ENCODE measurements at places on chromosomes 4 and X. TPM values are rescaled to one million over a fixed set of nuclear protein-coding genes. Genes with fewer than 3 reads are reported as not detected.

The TMEM150C gene
- total RNA-seq, result 3.6 TPM

The TRIM60 gene
- not detected for total RNA-seq

DNA sequence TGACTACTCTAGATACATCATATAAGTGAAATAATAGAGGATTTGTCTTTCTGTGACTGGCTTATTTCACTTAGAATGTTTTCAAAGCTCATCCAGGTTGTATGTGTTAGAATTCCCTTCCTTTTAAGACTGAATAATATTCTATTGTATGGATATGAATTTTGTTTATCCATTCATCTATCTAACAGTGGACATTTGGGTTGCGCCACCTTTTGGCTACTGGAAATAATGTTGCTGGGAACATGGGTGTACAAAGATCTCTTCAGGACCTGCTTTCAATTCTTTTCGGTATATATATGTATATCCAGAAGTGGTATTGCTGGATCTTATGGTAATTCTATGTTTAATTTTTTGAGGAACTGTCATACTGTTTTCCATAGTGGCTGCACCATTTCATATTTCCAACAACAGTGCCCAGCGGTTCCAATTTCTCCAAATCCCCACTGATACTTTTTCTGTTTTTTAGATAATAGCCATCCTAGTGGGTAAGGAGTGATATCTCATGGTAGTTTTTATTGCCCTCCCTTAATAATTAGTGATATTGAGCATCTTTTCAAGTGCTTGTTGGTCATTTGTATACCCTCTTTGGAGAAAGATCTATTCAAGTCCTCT is 3.4 kb upstream of the SCD5 start:
- DNase-seq, result no peak

DNA sequence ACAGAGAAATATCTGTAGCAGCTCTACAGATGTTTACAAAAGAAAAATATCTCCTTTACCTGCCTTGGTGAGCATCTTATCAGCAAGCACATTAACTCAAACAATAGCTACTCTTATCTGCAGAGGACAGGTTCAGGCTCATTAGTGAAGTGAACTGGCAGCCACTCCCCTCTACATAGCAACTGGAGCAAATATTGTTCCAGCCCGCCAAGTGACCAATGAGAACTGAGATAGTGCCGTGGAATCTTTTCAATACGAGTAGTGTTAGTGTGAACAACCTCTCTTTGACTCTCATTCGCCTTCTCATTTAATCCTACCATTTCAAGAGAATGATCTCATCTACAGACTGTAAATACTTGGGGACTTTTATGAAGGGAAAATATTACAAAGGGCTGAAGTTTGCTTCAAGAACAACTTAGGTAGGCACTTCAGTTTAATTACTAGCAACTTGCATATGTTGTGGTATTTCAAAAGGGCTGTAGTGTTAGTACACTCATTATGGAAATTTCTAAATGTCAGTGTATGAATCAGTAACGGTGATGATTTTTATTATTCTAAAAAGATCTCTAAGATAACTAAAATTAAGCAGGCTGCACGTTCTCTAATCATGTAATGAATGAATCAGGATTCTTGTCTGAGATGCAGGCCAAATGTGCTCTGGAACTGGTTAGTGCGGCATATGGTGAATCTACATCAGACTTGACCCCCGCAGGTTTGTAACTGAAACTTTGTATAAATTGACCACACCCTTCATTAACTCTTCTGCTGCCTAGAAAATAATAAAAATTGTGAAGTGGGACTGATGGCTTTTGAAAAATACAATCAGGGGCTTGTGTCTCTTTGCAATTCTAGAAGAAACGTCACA is 72.4 kb downstream of the PALLD start:
- DNase-seq, result peak; percentile 27

DNA sequence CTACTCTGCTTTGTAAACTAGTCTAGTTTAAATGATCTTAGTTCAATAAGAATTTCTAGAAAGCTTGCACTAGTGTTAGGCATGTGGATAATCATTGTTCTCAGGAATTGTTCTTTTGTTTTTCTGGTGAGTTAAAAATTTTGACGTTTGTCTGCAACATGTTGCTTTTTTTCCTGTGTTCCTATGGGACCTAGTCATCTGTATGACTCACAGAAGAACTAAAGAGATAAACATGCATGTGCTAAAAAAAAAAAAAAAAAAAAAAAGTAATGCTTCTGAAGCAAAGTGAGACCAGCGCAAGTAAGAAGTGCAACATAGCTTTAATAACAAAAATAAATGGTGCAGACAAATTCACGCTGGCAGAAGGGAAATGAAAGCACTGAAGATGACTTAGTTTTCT is 471.2 kb downstream of the IQCM start:
- no peak for DNase-seq

GRCh38 chr4:15551740-15552446 is 82.2 kb downstream of the CC2D2A start:
- DNase-seq, result no peak

DNA sequence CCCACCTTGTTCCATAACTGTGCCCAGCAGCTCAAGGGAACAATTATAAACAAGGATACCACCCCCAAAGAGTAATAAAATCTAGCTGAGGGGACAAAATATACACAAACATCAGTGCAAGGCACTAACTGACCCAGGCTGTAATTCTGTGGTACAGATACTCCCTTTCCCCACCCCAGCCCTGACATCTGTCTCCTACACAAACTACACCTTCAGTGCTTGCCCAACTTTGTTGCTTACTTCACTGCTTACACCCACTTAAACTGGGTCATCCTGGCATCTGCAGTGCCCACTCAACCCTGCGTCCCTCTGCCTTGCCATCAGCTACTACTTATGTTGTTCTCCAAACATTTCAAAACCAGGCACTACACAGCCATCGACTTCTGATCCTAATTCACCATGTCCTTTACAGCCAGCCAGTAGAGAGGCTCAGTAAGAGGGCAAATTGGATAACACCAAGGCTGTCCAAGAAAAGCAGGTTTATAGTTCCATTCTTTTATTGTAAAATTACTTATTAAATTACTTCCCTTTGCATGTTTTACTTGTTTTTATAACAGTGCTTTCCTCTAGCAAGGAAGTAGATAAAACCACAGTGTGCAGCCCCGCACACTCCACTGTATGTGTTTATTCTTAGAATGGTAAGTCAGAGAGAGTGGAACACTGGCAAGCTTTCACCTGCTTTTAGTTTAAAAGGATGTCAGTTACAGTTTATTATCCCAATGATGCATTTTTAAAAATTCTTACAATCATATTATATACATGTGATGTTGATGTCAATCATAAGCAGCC is 149.6 kb downstream of the INPP4B start:
- DNase-seq, result no peak

GRCh38 chr4:154205471-154205870 is 286.1 kb downstream of the DCHS2 start:
- no peak for DNase-seq

GRCh38 chr4:127993151-127993550 is 27.9 kb downstream of the ABHD18 start:
- DNase-seq, result no peak

- no peak for DNase-seq
Measured at GRCh38 chr4:41202820-41203568, 11.3 kb downstream of the APBB2 start.

DNA sequence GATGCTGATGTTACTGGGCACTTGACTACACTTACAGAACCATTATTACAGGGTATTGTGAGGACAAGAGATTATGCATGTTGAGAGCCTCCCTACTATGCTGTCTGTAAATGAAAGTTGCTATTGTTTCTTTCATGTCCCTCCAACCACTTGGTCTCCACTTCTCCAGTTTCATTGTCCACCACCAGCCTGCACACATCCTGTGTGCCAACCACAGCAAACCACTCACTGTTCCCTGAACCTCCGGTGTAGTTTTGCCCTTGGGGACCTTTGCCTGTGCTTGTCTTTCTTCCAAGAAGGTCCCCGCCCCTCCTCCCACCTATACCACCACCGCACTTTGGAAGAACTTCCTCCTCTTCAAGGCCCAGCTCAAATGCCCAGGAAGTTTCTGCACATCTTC is 43.1 kb upstream of the AFF2 start:
- no peak for DNase-seq

GRCh38 chr4:24856586-24856985 is 56.3 kb downstream of the CCDC149 start:
- DNase-seq, result no peak

DNA sequence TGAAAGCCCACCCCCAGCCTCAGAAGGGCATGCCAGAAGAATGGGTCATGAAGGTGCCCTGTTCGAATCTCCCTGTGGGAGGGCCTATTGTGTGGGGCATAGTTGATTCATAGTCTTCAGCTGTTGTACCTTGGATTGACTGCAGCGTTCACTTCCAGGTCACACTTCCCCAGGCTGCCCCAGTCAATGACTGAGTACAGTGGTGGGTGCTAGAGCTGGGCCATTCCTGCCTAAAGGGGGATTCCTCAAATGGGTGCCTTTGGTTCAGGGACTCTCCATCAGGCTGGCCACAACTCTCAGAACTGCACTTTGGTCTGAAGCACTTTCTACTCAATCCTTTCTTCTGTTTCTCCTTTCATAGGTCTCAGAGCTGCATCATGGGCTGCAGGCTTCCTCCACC is 35.0 kb upstream of the RASGEF1B start:
- no peak for DNase-seq

DNA sequence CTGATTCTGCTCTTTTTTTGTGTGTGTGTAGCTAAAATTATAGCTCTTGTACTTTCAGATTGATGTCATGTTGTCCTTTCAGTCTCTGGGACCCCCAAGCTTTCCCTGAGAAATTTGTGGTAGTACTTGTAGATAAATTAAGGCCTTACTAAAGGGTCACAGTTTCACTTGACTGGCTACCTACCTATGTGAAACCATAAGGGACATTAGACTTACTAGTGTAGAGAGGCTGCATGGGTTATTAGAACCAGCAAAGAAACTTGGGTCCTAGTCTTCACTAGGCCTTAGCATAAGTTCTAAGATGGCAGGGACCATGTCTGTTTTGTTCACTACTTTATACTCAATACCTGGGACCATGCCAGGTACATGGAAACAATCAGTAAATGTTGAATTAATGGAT is 21.4 kb downstream of the WDR44 start:
- DNase-seq, result no peak

GRCh38 chr4:128298852-128299251 is 11.2 kb upstream of the PGRMC2 start:
- no peak for DNase-seq

DNA sequence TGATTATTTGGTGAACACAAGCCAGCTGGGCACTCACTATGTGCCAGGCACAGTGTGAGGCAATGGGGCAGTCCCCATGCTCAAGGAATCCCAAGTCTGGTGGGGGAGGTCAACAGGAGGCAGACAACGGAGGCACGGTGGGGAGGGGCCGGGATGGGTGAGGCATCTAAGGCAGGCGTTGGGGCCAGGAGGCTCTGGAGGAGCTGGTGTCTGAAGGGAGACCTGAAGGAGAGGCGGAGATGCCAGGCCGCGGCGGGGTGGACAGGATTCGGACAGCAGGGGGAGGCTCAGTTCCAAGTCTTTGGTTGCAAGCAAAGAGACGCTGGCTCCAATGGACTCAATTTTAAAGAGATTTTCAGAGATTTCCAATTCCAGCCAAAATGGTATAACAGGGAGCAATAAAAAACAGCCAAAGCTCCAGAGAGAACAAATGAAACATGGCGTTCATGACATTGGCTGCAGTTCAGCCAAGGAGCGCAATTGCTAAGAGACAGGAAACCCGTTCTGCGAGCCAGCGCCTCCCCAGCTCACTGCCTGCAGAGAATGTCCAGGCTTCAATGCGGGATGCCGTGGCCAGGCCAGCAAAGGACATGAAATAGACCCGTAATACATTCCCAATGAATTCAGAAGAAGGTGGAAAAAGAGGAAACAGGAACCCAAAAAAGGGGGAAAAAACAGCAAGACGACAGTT is 105.2 kb upstream of the LRPAP1 start:
- DNase-seq, result peak; percentile 96

DNA sequence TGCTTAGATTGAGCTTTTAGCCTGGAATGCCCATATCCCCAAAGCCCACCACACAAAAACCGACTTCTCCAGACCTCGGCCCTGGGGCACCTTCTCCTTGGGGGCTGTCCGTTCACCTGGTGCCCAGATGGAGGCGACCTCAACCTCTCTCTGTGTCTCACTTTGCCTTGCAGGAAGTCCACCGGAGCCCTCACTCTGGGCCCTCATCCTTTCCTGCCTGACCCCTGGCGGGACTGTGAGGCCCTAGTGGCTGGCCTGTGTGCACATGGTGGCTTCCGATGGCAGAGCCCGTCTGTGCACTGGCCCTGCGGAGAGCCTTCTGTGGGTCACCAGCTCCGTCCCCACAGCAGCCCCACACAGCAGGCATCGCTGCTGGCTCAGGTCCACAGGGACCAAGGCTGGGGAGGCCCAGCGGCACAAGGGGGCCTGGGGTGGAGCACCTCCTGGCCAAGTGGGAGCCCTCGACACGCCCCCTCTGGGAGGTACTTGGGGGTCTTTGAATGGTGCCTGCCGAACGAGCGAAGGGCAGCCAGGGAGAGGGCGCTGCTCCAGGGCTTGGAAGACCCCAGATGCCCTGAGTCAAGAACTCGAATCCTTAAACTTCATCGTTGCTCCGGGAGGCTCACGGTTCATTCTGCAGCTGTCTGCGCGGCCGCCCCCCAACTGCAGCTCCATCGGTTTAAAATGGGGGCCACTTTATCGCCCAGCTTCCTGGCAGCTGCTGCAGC is 97.2 kb upstream of the ADRA2C start:
- no peak for DNase-seq

- DNase-seq, result no peak
Measured at GRCh38 chr4:81694176-81694913, 222.6 kb upstream of the RASGEF1B start.

DNA sequence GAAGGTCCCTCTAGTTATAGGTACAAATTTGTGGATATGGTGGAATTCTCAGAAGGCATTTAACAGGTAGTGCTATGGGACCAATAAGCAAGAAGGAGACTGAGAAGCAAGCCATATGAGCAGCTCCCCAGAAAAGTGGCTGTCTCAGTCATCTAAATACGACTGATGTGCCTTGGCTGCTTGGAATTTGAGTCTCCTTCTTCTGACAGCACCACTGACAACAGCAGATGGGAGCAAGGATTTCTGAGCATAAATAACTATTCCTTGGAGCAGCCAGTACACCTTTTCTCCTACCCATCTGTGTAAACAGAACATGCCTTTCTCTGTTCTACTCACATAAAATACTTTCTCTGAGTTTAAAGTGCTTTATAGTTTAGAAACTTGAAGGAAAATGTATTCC is 196.2 kb downstream of the GABRG1 start:
- no peak for DNase-seq

- no peak for DNase-seq
Measured at GRCh38 chr4:117249333-117249732, 164.0 kb upstream of the TRAM1L1 start.

GRCh38 chrX:11135564-11136185 is 24.5 kb downstream of the HCCS start:
- DNase-seq, result no peak

Data from G401 (cell line).